ENCODE measurements at places on chromosomes 11 and 22.

GRCh38 chr11:17407575-17407974 lies 19.1 kb upstream of the KCNJ11 start:
- no peak for DNase-seq

- no peak for DNase-seq
Measured at GRCh38 chr11:44065161-44065661, 859 bp upstream of the ACCS start.

DNA sequence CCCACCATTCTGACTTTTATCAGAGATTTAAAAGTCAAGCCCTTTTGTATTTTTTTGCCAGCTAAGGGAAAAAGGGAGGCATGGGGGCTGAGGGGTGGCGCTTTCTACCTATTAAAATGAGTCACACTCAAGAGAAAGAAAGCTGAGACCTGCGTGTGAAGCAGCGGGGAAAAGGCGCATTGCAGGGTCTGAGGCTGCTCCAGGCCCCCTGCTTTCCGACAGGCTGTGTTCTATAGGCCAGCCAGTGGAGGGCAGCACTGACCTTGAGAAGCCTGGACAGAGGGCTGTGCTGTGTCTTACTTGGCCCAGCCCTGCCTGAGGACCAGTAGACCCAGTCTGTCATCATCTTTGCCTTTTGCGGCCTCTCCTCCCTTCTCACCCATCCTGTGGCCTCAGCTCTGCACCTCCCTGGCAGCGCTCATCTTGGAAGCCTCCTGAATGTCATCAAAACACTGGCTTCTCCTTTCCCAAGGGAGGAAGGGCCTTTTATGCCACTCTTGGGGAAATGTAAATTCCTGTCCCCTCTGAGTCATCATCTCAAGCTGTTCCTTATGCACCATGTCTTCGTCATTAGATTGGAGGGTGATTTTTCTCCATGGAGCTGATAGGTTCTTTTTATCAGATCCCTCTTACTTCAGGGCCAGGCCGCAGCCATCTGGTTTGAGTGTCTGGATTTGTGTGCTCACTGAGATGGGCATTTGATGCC lies 12.6 kb upstream of the MAPK8IP1 start:
- peak; percentile 89 for DNase-seq

DNA sequence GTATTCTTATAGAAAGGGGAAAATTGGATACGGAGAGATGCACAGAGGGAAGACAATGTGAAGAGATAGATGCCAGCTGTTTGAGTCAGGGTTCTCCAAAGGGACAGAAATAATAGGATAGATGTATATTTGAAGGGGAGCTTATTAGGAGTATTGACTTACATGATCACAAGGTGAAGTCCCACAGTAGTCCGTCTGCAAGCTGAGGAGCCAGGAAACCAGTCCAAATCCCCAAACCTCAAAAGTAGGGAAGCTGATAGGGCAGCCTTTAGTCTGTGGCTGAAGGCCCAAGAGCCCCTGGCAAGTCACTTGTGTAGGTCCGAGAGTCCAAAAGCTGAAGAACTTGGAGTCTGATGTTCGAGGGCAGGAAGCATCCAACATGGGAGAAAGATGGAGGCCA lies 569.6 kb upstream of the LARGE1 start:
- no peak for DNase-seq

- DNase-seq, result no peak
Measured at GRCh38 chr11:131025421-131026125, 109.3 kb upstream of the SNX19 start.

DNA sequence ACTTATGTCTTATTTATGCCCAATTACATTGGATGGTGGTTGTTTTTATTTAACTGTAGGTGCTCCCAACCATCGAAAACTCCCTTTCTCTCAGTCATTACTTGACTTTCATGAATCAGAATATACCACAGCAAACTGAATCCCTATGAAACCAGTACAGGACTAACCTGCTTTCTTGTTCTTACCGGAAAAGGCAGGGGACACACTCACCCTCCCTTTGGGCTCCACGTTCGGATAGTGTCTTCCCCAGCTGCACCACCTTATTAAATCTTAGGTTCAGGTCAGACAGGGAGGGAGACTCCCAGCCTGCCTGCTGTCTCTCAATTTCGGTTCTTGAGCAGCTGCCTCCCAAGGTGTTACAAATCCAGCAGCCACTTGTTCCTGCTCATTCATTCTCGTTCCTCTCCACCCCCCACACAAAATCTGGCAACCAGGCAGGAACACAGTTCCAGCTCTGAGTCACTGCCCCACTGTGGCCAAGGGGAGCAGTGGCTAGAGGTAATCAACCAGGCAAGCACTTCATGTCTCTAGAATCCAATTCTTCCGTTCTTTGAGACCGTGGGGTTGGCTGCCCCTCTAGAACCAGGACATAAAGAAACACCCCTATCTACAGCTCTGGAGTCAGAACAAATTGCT lies 133.0 kb downstream of the PLEKHA7 start:
- DNase-seq, result no peak

- DNase-seq, result no peak
Measured at GRCh38 chr11:8194956-8195355, 26.1 kb upstream of the RIC3 start.

- no peak for DNase-seq
Measured at GRCh38 chr11:73946798-73947458, 3.9 kb upstream of the DNAJB13 start.

DNA sequence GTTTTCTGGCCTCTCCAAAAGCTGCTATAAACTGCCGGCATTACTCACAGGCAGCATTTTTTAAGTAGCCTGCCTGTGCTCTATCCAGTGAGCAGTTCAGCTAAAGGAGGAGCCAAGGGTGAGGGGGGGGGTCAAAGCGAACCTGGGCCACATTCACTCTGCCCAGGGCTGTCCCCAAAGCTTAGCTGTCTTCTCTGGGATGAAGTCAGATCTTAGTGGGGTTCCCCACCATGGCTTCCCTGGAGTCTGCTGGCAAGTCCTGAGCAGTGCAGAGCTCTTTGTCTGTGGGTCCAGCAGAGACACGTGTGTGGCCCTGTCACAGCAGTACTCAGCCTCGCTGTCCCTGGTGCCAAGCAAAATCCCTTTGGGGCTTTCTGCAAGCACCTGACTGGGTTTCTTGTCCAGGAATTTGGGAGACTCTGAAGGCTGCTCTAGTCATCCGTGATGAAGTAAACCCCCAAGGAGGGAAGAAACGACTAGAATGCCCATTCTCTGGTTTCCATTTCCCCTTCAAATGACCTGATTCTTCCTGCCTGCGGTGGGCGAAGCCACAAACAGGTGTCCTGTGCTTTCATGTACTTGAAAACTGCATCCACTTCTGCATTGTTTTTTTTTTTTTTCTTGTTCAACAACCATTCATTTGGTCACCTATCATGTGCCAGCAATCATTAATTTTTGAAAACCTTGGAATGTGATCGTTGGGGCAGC lies 2.6 kb downstream of the KCNJ5 start:
- DNase-seq, result no peak

- DNase-seq, result no peak
Measured at GRCh38 chr11:61147791-61148620, 13.2 kb downstream of the VPS37C start.

GRCh38 chr11:67732045-67732787 lies 57.8 kb upstream of the ALDH3B2 start:
- no peak for DNase-seq

Data from fibroblast of villous mesenchyme (primary cell).